Activated CD8-positive, alpha-beta memory T cell treated with anti-CD3 and anti-CD28 coated beads for 4 hours (primary cell): ENCODE measurements at places on chromosomes 5 and 9.

DNA sequence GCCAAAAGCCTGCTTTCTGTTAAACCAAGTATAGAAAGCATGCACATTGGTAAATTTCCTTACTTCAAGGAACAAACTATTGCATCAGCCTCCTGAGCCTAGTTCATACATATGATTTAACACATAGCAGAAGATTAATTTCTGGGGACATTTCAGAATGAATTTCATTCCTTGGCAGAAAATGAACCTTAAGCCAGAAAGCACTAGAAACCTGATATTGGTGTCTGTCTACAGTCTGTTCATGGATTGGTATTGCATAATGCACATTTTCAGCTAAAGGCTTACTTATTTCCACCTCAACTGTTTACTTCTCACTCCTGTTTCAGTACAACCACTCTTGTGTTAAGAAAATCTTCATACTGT lies 1471.8 kb upstream of the NUDT12 start:
- no peak for DNase-seq

GRCh38 chr5:14700478-14701436 lies 36.2 kb downstream of the OTULIN start:
- no peak for DNase-seq

- DNase-seq: no peak
Measured at GRCh38 chr5:95152535-95152934, 132.4 kb downstream of the MCTP1 start.

GRCh38 chr5:133957080-133957479 lies 11.3 kb downstream of the C5orf15 start:
- DNase-seq: no peak

GRCh38 chr5:74581988-74582365 lies 58.6 kb downstream of the ENC1 start:
- no peak for DNase-seq

GRCh38 chr5:15525703-15526275 lies 25.8 kb downstream of the FBXL7 start:
- DNase-seq: no peak

DNA sequence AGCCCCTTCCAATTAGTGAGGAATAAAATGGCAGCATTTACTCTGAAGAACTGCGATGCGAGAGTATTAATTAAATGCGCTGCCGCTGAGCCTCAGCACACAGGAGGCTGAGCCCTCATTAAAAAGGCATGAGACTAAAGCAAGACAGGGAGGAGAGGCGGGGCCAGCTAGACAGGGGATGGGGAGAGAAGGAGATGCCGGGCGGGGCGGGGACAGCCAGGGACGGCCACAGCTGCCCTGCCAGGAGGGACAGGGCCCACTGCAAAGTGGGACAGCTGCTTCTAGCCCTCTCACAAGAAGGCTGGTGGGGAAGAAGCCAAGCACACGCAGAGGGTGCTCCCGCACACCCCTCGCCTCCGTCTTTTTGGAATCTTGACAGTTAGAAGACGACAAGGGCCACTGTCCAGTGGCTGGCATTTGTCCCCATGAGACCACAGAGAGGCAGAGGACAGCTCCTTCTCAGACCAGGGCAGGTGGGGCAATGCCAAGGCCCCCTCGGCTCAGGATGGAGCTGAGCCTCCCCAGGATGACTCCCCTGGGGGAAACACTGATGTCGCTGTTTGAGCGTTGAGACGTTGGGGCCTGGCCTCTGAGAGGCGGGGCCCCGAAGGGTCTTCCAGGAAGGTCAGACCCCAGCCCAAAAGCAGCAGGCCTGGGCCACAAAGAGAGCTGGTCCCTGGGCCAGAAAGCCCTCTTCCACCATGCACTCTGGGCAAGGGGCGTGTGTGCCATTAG lies 26.9 kb downstream of the ADAMTS2 start:
- DNase-seq: no peak

GRCh38 chr5:159040181-159040580 lies 59.5 kb downstream of the EBF1 start:
- DNase-seq: no peak

- no peak for DNase-seq
Measured at GRCh38 chr9:3473405-3473804, 52.4 kb downstream of the RFX3 start.

- no peak for DNase-seq
Measured at GRCh38 chr5:57665146-57665936, 182.7 kb upstream of the ACTBL2 start.

DNA sequence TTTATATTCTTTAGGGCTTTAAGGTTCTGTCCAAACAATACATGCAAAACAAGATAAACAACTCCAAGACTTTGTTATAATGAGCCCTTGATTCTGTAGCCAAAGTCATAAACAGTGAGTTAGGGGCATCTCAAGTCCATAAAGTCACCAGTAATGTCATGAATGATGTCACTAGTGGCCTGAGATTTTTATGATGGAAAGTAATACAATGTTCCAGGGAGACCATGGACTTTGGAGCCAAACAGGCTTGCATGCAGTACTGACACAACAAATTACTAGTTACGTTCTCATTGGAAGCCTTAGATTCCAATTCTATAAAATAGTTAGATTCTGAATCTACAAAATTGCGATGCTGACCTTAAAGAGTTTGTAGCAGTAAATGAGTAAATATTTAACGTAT lies 280.0 kb downstream of the HINT1 start:
- no peak for DNase-seq

- no peak for DNase-seq
Measured at GRCh38 chr5:4990017-4990416, 150.1 kb upstream of the ADAMTS16 start.

DNA sequence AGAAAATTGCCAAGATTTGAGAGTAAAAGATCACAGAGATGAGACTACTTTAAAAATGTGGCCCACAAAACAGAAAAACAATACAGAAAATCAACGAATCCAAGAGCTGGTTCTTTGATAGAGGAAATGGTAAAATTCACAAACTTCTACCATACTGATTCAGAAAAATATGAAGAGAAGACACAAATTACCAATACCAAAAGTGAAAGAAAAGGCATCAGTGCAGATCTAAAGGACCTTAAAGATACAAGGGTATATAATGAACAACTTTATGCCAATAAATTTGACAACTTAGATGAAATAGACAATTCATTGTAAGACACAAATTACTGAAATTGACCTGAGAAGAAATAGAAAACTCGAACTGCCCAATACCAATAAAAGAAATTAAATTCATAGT lies 24.4 kb upstream of the SLC1A1 start:
- DNase-seq: no peak

DNA sequence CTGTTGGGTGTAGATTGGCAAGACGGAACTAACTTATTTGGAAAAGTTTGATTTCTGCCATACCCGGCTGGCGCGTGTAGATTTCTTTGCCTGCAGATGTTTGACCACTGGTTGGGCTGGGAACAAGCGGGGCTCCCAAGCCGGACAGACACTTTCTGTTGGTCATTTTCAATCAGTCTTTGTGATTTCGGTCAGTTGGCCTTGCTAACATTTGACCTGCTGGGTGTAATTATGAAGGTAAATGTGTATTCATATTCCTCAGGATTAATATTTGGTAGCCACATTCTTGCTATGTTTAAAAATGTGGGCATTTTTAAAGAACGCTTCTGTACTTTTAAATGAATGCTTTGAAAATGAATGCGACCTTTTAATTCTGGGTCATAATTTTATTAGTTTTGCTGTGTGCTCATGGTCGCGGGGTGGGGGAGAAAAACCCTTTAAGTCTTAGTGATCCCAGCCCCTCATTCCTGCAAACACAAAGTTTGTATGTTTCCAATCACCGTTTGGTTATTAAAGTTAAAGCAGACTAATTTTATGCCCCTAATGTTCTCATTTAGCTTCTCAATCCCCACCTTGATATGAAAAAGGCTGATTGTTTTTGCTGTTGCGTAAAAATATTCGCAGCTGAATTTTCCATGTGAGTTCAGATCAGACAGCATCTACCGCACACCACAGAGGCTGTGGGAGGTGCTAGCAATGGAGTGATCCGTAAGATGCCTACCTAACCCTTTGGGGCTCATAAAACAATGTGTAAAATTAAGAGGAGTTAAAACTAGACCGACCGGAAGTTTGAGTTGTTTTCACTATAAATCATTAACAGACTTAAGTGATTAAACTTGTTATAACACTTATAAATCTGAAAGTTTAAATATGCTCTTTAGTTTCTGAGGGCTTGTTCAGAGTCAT lies 1.5 kb downstream of the RASGRF2 start:
- no peak for DNase-seq

DNA sequence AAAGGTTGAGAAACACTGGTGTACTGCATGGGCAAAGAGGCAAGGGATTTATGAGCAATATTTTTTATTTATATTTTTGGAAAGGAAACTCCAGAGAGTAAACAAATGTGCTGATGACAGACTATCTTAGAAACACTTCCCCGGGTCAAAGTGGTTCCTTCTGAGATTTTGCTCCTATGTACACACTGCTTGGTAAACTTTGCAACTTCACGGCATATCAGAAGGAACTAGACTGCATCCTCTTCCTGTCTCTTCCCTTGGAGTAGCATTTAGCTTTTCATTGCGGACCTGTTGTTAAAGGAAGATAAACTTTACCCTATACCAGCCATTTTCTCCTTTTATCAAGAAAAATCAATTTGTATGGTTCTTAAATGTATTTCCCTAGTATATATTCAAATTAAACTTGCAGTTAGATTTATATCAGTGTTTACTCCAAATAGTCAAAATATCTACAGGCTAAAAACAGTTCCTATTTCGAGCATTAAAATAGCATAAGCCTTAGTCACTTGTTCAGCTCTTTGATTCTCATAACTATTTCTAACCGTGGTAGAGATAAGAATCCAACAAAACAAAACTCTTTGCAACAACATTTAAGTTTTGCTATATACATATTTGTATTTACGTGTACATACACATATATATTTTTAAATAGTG lies 48.0 kb upstream of the LRRC19 start:
- DNase-seq: no peak

DNA sequence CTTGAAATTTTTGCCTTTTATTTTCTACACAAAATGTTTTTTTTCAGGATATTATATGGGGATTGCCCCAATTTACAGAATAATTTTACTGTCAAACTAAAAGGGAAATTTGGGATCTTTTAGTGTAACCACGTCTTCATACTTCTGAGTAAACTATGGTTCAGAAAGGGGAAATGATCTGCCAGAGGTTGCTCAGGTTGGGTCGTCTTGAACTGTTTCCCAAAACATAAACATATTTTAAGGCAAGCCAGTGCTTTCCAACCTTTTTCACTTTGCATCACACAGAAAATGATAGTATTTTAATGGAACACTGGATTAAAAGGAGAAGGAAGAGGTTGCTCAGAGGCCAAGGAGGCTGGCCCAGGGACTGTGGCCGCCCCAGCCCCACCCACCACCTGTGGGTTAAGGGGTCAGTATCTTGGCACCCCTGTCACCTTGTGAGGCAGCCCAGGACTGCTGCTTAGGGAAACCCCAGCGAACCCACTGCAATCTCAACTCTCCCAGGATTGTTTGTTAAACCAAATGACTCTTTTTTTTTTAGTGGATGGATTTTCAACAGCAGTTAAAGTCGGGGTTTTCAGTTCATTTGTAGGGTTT lies 142.7 kb upstream of the DHFR start:
- DNase-seq: no peak

DNA sequence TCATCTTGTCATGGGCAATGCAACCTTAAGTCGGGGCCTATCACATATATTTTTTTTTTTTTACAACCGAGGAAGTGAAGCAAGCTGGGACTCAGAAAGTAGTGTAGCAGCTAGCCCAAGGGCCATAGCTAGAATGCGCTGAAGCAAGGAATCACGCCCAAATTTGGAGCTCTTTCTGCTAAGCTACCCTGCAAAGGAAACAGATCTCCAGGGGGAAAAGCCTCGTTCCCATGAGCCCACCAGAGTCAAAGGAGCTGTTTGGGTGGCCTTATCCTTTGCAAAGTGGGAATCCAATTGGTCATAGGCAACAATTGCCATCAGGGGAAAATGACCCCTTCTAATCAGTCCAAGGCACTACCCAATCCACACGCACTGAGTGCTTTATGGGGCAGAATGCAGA lies 390.4 kb downstream of the EBF1 start:
- DNase-seq: no peak

DNA sequence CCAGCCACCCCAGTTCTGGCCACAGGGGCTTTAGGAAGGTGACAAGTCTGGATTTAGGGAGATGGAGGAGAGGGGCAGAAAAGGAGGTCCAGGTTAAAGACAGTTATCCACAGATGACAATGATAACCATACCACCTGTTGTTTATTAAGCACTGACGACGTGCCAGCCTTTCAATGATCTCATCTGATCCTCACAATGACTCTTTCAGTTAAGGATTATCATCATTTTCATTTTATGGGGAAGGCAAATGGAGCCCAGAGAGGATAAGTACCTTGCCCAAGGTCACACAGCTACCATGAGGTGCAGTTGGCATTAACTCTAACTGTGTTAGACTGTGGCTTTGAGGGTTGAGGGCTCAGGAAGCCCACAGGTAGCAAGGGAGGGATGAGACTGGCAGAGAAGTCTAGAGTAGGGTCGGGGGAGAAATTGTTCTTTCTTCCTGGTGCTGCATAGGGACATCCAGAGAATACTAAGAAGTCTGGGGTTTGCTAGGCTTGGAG lies 21.5 kb upstream of the JADE2 start:
- DNase-seq: no peak

GRCh38 chr9:123440256-123440655 lies 84.3 kb downstream of the CRB2 start:
- DNase-seq: no peak

DNA sequence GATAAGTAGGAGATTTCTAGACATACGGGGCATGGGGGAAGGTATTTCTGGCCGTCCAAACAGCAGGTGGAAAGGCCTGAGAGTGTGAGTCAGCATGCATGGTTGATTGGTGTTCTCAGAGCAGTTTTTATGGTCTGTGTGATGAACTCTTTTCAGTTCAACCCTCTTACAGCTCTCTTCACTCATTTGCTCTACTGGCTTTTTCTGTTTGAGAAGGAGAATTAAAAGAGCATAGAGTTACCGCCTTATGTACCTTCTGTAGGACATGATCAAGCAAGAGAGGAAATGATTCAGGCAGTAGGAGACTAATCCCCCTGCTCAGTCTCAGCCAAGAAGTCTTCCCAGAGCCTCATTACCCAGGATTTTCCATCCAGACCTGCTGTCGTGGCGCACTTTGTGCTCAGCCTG lies 92.4 kb downstream of the PRDM6 start:
- no peak for DNase-seq

GRCh38 chr5:132456987-132457361 lies 33.6 kb downstream of the IRF1 start:
- no peak for DNase-seq

DNA sequence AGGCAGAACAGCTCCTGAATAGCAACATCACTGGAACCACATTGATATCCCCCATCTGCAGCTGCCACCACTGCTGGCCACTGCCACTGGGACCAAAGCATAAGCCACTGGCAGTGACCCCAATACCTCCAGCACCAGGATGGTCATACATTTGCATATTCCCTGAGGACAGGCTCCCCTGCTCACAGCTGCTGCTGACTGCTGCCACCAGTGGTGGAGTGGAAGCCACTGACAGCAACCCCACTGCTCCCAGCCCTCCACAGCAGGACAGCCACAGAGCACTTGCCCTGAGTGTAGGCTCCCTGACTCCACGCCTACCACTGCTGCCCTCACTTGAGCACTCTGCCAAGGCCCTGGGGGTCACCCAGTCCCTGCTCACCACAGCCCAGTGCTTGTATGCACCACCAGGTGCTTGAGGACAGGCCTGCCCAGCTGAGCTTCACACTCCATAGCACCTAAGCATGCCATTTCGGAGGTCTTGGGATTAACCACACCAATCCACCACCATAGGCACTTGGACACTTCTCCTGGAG lies 327.4 kb upstream of the RPS23 start:
- DNase-seq: no peak
